ENCODE measurements at places on chromosomes 11 and 22.

- H3K4me1 ChIP-seq = peaks cover 5% of the 10 kb centered on the region
- no peak overlapping the region for H3K4me3 ChIP-seq
- no peaks in the 10 kb centered on the region for H3K27me3 ChIP-seq
- no peak overlapping the region for H3K27ac ChIP-seq
- no peaks in the 10 kb centered on the region for H3K36me3 ChIP-seq
- DNase-seq = no peak
Observed at GRCh38 chr22:31046539-31047226, 34.4 kb upstream of the SMTN start.

DNA sequence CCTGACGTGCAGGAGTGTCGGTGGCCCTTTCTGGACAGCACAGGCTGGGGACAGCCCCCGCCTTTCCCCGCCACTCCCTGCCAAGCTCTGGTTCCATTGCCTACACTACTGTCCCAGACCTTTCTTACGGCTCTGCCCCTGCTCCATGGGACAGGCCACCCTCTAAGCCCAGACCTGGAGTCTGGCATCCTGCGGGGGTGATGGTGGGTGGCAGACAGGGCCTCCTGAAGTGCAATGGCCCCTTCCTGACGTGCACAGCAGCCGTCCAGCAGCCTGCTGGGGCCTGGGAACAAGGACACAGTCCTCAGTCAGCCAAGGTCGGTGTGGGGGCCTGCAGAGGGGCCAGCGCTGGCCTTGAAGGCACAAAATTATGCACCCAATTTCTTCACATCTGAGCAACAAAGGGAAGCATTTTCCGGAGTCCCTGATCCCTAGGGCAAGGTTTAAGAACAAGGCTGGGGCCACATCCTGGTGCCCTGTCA, 79.7 kb upstream of the KCNQ1OT1 start:
- H3K27me3 ChIP-seq = no peaks in the 10 kb centered on the region
- H3K27ac ChIP-seq = no peak overlapping the region
- no peak overlapping the region for H3K4me3 ChIP-seq
- peaks cover 9% of the 10 kb centered on the region for H3K4me1 ChIP-seq
- H3K36me3 ChIP-seq = no peaks in the 10 kb centered on the region

DNA sequence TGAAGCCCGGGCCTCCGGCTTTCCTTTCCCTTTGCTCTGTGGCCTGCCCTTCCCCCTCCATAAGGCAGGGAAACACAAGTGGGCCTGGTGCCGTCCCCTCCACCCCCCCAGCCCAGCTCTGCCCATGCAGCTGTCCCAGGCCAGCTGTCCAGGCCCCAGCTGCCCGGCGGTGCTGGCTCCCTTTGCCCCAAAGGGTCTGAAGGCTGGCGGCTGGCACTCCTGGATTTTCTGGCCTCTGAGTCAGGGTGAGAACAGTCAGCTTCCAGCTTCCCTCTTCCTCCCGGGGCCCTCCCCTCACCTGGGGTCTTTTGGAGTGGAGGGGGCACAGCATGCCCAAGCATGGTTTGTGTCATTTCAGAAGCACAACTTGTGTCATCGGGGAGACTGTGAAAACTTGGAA, 27.8 kb downstream of the CD82 start:
- no peak overlapping the region for H3K4me3 ChIP-seq
- no peaks in the 10 kb centered on the region for H3K27me3 ChIP-seq
- peak overlapping the region; percentile 60 for H3K27ac ChIP-seq

DNA sequence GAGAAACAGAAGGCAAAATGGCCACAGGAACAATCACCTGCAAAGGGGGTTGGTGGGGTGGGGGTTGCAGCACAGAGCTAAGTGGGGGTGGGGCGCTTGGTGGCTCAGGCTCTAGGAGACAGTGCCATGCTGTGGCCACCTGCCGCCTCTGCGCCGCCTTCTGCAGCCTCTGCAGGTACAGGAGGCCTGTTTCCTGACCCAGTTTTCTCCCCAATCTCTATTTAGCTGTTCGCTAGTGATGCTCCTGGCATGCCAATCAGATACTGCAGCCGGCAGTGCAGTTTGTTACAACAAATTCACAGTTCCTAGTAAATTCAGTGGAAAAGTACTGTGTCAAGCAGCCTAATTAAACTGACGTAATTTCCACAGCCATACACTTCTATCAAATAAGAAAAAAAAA, 106.4 kb downstream of the SERGEF start:
- H3K27me3 ChIP-seq = no peaks in the 10 kb centered on the region
- no peak overlapping the region for H3K4me3 ChIP-seq
- DNase-seq = no peak
- no peaks in the 10 kb centered on the region for H3K36me3 ChIP-seq

DNA sequence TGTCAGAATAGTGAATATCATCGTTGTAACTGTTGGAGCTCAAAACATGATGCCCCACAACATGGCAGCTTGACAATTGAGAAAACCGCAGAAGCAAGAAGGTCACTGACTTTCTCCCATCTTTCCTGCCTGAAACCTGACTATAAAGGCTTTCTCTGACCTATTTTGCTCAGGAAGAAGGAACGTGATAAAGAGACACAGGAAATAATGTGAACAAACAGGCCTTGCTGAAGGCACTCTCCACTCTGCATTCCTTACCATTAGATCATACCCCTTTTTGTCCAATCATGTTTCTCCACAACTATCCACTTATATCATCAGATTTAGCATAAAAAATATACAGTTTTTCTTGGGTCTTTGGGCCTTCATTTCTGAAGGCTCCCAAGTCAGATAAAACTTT, 916.8 kb downstream of the METTL15 start:
- H3K4me1 ChIP-seq = no peaks in the 10 kb centered on the region
- H3K4me3 ChIP-seq = no peak overlapping the region
- H3K36me3 ChIP-seq = peaks cover 4% of the 10 kb centered on the region
- no peak for DNase-seq
- H3K27me3 ChIP-seq = no peaks in the 10 kb centered on the region
- no peak overlapping the region for H3K27ac ChIP-seq

DNA sequence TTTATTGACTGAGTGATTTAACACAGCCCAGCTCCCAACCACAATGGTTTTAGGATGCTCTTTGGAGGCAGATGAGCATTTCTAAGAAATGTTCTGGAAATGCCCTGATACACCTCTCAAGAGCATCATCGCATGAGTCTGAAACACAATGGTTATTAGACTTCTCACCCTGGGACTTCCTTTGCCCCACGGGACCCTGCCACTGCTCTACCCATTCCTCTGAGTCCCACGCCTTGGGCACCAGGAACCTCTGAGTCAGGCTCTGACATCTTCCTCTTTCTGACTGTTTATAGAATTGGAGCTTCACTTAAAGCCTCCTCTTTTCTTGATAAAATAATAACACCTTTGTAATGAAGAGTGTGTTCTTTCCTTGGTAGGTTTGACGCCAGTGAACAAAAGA, 85.6 kb upstream of the PARVA start:
- no peaks in the 10 kb centered on the region for H3K36me3 ChIP-seq
- DNase-seq = no peak
- peaks cover 10% of the 10 kb centered on the region for H3K4me1 ChIP-seq

DNA sequence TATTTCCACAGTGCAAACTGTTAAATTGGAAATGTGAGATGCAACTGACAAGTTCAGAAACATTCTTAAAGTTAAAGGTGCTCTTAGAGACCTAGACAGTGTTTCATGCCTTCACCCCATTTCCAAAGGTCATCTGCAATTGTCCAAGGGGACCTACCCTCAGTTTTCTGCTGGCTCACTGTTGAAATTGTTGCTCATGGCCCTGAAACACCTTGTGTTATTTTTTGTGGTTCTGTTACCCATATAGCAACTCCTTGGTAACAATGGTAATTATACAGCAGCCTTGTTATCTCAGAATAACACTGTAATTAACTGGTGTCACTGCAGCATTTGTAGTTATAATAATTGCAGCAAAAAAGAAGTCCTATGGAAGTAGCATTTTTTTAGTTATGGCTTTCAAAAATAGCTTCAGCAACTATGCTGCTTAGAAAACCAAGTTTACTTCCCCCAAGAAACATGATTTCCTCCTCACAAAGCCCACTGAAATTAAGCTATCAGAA, 49.2 kb upstream of the CCDC34 start:
- H3K27ac ChIP-seq = no peak overlapping the region
- H3K4me1 ChIP-seq = no peaks in the 10 kb centered on the region
- H3K36me3 ChIP-seq = no peaks in the 10 kb centered on the region

- no peaks in the 10 kb centered on the region for H3K36me3 ChIP-seq
- H3K27ac ChIP-seq = no peak overlapping the region
- peaks cover 32% of the 10 kb centered on the region for H3K4me1 ChIP-seq
Observed at GRCh38 chr22:24506802-24507438, 11.8 kb downstream of the UPB1 start.

DNA sequence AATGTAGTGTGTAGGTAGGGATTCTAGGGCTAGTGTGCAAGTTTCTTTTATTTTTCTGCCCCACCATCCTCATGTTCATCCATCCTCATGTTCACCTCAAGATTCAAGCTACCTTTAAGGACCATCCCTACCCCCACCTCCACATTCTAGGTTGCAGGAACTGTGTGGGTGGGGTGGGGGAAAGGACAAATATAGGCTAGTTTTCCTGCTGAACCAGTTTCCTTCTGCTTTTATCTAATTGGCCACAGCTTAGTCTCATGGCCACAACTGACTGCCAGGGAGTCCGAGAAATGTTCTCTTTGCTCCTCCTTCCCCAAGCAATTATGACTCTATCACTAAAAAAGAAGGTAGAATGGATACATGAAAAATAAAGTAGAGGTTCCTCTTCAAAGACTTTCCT, 179.0 kb upstream of the LARGE1 start:
- DNase-seq = no peak
- H3K4me3 ChIP-seq = no peak overlapping the region
- peaks cover 5% of the 10 kb centered on the region for H3K36me3 ChIP-seq
- no peaks in the 10 kb centered on the region for H3K4me1 ChIP-seq
- H3K27ac ChIP-seq = no peak overlapping the region

- no peaks in the 10 kb centered on the region for H3K27me3 ChIP-seq
- DNase-seq = no peak
- H3K4me1 ChIP-seq = peaks cover 51% of the 10 kb centered on the region
- H3K4me3 ChIP-seq = no peak overlapping the region
- H3K36me3 ChIP-seq = peaks cover 2% of the 10 kb centered on the region
- peak overlapping the region; percentile 6 for H3K27ac ChIP-seq
Observed at GRCh38 chr11:107847184-107847583, 11.4 kb downstream of the SLC35F2 start.

DNA sequence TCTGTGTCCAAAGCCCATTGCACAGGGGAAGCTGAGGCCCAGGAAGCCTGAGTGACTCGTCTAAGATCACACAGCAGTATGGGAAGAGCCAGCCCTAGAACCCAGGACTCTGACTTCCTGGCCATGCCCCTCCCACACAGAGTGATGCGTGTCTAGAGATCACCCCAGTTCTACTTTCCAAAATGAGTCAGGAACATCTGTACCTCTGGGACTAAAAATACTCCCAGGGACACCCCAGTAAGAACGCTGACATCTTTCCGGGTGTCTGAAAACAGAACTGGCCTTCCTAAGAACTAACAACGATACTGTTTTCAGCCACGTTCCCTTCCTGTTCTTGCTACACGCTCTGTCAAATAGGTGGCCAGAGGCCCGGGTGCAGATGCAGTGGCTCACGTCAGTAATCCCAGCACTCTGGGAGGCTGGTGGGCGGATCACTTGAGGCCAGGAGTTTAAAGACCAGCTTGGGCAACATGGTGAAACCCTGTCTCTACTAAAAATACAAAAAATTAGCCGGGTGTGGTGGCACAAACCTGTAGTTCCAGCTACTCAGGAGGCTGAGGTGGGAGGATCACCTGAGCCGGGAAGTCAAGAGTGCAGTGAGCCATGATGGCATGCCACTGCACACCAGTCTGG, 21.7 kb upstream of the PDGFB start:
- peaks cover 2% of the 10 kb centered on the region for H3K36me3 ChIP-seq
- H3K27me3 ChIP-seq = peaks cover 6% of the 10 kb centered on the region
- H3K27ac ChIP-seq = peak overlapping the region; percentile 73
- peak; percentile 61 for DNase-seq
- peaks cover 36% of the 10 kb centered on the region for H3K4me1 ChIP-seq
- peak overlapping the region; percentile 18 for H3K4me3 ChIP-seq

DNA sequence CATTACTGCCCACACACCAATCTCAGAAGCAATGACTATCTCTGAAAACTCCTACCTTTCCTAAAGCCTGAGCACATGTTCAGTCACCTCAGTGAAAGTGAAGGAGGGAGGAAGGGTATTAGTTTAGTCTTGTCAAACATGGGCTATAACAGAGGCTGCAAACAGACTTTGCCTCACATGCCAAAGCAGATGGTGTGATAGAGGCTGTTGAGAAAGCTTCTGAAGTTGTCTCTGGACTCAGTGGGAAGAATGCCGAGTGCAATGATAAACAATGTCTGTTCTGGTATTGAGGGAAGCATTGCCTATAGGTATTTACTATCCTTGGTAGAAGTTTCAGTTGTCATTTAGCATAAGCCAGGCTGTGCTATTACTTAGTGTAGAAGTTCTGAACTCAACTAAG, 314.5 kb upstream of the CCDC90B start:
- H3K36me3 ChIP-seq = no peaks in the 10 kb centered on the region
- no peaks in the 10 kb centered on the region for H3K27me3 ChIP-seq
- H3K4me1 ChIP-seq = no peaks in the 10 kb centered on the region
- no peak for DNase-seq

- H3K27ac ChIP-seq = no peak overlapping the region
- no peaks in the 10 kb centered on the region for H3K36me3 ChIP-seq
- no peaks in the 10 kb centered on the region for H3K27me3 ChIP-seq
- no peak for DNase-seq
- no peaks in the 10 kb centered on the region for H3K4me1 ChIP-seq
Observed at GRCh38 chr11:16403448-16403803, 47.1 kb upstream of the SOX6 start.

DNA sequence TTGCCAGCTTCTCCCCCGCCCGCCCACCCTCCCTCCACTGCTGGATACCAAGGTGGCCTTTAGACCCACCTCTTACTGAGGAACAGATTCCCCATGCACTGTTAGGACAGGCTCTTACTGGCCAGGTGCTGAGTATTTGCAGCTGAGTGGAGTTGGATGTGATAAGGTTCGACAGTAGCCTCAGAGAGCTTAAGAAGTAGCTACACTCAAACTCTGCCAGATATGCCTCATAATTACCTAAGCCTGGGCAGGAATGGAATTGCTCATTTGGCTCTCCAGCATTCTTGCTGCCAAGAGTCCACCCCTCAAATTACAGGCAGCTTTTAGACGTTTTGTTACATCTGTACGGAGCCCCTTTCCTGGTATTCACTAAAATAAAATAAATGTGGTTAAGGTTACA, 9.6 kb downstream of the FAM181B start:
- no peaks in the 10 kb centered on the region for H3K4me1 ChIP-seq
- no peak for DNase-seq
- H3K27me3 ChIP-seq = peaks cover 23% of the 10 kb centered on the region

GRCh38 chr11:62669420-62670161, 1.9 kb upstream of the UQCC3 start:
- peaks cover 13% of the 10 kb centered on the region for H3K36me3 ChIP-seq
- H3K27ac ChIP-seq = peak overlapping the region; percentile 91
- H3K4me3 ChIP-seq = peak overlapping the region; percentile 92
- no peak for DNase-seq
- peaks cover 61% of the 10 kb centered on the region for H3K4me1 ChIP-seq
- no peaks in the 10 kb centered on the region for H3K27me3 ChIP-seq

GRCh38 chr11:39784873-39785272, 1674.6 kb downstream of the LRRC4C start:
- no peaks in the 10 kb centered on the region for H3K27me3 ChIP-seq
- no peaks in the 10 kb centered on the region for H3K36me3 ChIP-seq
- H3K27ac ChIP-seq = no peak overlapping the region
- no peak overlapping the region for H3K4me3 ChIP-seq
- no peak for DNase-seq
- H3K4me1 ChIP-seq = no peaks in the 10 kb centered on the region

GRCh38 chr22:50243685-50244419, 971 bp downstream of the TUBGCP6 start:
- peak overlapping the region; percentile 91 for H3K4me3 ChIP-seq
- DNase-seq = no peak
- H3K4me1 ChIP-seq = peaks cover 48% of the 10 kb centered on the region
- H3K36me3 ChIP-seq = peaks cover 7% of the 10 kb centered on the region

GRCh38 chr22:29830585-29830984, 7.5 kb downstream of the ASCC2 start:
- H3K4me1 ChIP-seq = peaks cover 3% of the 10 kb centered on the region
- no peaks in the 10 kb centered on the region for H3K36me3 ChIP-seq
- no peak overlapping the region for H3K27ac ChIP-seq
- H3K4me3 ChIP-seq = no peak overlapping the region
- DNase-seq = no peak

Data from activated T-cell treated with anti-CD3 and anti-CD28 coated beads, Interleukin-2, amount 50 U/mL, for 72 hours (primary cell).